NCI-H2081 (cell line): ENCODE measurements at places on chromosomes 1 and 21.

DNA sequence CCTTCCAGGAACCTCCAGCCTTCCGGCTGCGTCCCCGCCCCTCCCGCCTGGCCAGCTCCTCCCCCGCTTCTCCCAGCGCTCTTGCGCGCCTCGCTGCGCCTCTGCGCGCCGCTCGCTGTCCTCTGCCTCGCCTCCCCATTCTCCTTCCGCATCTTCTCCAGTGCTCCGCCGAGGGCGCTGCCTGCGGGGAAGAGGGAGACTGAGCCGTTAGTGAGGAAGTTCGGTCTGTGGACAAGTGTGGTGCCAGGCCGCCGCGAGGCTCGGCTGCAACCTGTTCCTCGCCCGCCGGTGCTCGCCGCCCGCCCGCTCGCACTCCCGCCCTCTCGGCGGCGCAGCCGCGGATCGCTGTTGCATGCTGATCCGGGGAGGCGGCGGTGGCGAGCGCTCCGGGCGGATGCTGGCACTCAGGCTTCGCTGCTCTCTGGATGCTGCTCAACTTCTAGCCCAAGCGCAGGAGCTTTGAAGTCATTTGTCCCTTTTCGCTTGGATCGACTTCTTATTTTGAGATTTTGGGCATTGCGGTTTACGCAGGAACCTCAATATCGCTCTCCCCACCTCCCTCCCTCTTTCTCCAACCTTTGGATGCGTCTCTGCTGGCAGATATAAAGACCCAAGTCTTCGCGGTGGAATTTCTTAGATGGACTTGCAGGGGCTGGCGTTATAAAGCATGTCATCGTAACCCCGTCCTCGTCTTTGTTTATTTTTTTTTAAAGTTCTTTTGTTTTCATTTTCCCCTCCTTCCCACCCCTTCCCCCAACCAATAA, 614 bp upstream of the CACNA1E start:
- peak; percentile 59 for DNase-seq

- no peak for DNase-seq
Measured at GRCh38 chr1:47942240-47942629, 55.0 kb downstream of the TRABD2B start.

GRCh38 chr1:77832901-77833300, 53.5 kb downstream of the MIGA1 start:
- DNase-seq, result no peak

DNA sequence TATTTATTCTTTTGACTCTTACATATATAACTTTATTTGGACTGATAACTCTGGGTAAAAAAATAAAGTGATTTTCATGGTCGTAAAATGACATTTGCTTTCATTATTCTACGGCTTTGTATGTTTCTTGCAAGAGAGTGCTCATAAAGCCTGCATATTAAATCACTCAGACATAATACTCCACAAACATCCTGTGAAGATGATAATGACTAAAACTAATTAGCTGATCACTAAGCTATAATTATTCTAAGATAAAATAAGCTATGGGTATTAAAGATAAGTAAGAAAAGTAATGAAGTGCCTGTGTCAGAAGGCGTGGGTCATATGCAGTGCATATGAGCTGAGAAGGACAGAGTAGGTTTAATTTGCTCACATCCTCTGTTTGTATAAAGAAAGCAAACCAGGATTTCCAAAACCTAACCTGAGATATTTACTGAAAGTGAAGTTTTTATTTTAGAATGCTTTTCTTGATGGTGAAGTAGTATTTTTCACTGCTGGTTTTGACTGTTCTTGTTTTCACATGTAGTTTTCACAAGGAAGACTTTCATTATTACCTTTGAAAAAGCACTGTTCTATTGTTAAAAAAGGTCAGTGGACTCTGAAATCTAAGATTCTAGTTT, 278.8 kb downstream of the AMY1C start:
- peak; percentile 7 for DNase-seq

- no peak for DNase-seq
Measured at GRCh38 chr1:160112357-160112756, 3.2 kb upstream of the ATP1A2 start.

GRCh38 chr1:116330846-116331245, 42.2 kb upstream of the ATP1A1 start:
- DNase-seq, result no peak

GRCh38 chr1:166980383-166980782, 5.0 kb upstream of the ILDR2 start:
- peak; percentile 41 for DNase-seq

DNA sequence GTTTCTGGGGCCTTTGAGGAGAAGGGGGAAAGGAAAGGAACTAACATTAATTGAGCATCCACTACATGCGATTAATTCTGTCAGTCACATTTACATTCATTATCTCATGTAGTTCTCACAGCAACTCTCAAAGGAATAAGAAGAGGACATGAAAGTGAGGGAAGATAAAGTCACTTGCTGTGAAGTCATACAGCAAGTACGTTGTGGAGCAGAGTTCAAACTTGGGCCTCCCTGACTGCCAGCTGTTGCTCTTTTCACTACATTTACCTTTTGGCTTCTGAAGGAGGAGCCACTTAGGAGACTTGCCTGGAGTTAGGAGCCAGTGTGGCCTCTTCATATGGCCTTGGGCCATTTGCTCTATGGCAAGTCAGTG, 6.2 kb downstream of the ZNF691 start:
- no peak for DNase-seq

GRCh38 chr1:119387858-119388257, 19.3 kb downstream of the HAO2 start:
- DNase-seq, result no peak

GRCh38 chr1:184302346-184302745, 84.5 kb upstream of the C1orf21 start:
- no peak for DNase-seq

DNA sequence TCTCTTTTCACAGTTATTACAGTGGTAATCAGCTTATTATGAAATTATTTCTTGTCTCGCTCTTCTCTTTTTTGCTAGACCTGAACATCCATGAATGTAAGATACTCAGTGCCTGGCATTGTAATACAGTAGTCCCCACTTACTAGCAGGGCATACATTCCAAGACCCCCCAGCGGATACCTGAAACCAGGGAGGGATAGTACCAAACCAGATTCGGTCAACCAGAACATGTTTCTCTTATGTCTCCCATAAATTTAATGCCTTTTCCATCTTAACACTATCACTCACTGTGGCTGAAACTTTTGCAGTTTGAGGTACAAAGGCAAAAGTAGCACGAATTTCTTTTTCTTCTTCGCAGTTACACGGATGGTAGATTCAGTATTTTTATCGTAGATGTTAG, 24.6 kb upstream of the B3GALT2 start:
- no peak for DNase-seq

DNA sequence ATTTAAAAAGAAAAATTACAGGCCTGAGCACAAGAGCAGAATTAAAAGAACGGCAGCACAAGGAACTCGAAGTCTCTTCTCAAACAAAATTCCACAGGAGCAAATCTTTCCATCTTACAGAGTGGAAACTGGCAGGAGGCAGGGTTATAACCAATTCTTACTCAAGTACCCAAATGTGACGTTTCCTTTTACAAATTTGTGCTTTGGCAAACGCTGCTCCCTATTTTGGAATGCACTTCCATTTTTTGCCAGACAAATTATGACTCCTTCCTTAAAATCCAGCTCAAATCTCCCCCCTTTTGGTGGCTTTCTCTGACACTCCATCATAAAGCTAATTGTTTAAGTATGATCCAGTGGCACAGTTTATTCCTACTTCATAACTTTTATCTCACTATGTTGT, 7.8 kb downstream of the ERI3 start:
- no peak for DNase-seq

DNA sequence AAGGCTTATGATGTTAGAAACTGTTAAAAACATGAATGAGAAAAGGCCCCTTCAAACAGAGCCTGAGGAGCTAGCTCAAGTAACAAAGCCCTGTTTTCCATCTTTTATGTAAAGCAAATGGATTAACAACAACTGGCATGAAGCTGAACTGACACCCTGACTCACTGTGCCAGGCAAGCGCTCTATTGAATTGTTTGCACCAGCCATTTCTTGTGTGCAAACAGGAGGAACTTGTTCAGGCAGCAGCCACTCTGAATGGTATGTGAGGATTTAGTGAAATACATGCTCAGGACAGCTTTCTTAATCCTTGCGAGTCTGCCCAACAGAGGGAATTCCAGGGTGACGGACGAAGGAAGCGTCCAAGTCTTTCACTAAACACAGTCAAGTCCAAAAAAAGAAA, 291.1 kb upstream of the ADGRL2 start:
- no peak for DNase-seq

- no peak for DNase-seq
Measured at GRCh38 chr21:30463713-30464112, 16.5 kb downstream of the KRTAP19-1 start.

- no peak for DNase-seq
Measured at GRCh38 chr1:91679446-91679845, 178.8 kb downstream of the CDC7 start.

DNA sequence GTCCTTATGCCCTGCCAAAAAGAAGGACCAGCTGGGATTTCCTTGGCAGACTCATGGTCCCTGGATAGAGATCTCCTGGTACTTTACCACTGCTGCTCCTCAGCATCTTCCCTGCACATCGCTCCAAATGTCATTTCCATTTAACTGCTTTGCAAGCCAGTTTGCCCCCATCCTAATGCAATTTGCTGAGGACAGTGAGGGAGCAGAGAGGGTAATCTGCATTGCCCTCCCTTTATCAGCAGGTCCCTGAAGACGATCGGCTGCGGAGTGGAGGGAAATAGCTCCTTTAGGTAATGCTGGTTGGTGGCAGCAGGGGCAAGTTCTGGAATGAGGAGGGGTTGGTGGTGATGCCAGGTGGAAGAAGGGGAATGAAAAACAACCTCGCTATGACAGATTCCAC, 2.7 kb downstream of the PLXNA2 start:
- no peak for DNase-seq

DNA sequence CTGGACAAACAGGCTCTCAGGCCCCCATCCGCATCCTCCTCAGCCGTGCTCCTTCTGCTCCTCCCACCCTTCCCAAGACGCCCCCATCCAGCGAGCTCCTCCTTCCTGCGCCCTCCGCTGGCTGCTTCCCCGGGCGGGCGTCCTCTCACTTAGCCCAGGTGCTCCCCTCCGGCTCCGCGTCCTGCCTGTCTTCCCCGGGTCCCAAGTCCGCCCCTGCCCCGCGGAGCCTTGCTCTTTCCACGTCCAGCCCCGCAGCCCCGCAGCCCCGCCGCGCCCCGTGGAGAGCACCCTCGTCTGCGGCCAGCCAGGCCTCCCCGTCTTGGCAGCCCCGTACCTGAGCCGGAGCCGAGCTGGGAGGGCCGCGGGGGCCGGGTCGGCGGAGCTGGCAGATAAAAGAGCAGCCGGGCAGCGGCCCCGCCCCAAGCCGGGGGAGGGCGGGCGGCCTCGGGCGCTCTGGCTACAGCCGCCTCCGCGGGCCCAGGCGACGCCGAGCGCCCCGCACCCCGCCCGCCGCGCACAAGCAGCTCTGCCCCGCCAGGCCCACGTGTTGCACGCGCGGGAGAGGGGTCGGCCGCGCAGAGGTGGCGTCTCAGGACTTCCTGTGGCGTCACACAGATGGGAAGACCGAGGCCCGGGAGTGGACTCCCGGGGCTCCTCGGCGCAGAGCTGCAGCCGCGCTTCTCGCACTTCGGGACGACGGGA, at the start of gene PAQR7:
Gene PAQR7 (minus strand): TSS at position 555 of the 702 bp plus-strand sequence. CDS start 11,869 bp downstream, outside the sequence.
- DNase-seq, result peak; percentile 63

GRCh38 chr1:30618335-30618747, 105.0 kb downstream of the MATN1 start:
- no peak for DNase-seq

- peak; percentile 91 for DNase-seq
Measured at GRCh38 chr1:201506557-201507359, at the start of gene CSRP1. Gene CSRP1 (minus strand): TSS chr1:201507123. CDS start chr1:201496303, 10,820 bp downstream.

DNA sequence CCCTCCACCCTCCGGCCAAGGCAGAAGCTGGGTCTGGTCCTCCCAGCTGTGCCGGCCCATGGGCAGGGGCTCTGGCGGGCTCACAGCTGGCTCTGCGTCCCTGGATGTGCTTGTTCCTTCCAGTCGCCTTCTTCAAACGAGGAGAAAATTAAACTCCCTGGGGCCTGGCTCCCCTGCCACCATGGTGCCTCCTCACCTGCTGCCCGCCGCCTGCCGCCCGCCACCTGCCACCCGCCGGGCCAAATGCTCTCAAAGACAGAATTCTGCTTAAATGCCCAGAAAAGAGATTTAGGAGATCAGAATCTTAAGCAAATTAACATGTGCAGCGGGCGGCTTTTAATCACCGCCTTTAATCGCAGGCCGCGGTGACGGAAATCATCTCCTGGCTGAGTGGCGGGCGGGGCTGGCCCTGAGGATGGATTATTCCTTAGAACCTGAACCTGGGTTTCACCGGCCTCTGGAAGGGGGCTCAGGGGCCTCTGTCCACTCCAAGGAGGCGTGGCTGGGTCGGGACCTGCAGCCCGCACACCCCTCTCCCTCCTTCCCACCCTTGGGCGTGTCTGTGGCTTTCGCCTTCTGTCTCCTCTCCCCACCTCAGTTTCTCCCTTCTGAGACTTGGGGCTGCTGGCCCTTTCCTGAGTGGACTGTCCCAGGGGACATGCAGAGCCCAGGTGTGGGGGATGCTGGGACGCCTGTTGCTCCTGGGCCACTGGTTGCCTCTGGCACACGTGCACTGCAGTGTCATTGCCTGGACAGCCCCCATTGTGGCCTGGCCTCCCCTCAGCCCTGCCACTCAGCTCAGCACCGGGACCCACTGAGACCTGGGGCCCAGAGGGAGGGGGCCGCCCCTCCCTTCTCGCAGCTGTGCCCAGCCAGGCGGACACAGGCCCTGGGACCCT, 10.5 kb upstream of the PLCH2 start:
- DNase-seq, result peak; percentile 26

GRCh38 chr1:242870966-242871365, 346.5 kb upstream of the PLD5 start:
- no peak for DNase-seq

DNA sequence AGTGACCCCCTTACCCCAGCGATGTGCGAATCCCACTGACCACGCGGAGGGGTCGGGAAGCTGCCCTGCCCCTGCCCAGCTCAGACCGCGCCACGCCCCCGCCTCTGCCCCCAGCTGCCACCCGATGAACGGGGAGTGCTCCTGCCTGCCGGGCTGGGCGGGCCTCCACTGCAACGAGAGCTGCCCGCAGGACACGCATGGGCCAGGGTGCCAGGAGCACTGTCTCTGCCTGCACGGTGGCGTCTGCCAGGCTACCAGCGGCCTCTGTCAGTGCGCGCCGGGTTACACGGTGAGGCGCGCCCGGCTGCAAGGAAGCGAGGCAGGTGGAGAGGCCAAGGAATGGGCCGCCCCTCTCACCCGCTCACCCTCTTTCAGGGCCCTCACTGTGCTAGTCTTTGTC, 11.9 kb upstream of the LRRC71 start:
- DNase-seq, result no peak

GRCh38 chr1:36303650-36304360, 2.4 kb upstream of the SH3D21 start:
- no peak for DNase-seq

- DNase-seq, result peak; percentile 58
Measured at GRCh38 chr1:39102537-39103327, 76.6 kb downstream of the NDUFS5 start.

- DNase-seq, result no peak
Measured at GRCh38 chr21:29669416-29669815, 270.4 kb downstream of the GRIK1 start.

DNA sequence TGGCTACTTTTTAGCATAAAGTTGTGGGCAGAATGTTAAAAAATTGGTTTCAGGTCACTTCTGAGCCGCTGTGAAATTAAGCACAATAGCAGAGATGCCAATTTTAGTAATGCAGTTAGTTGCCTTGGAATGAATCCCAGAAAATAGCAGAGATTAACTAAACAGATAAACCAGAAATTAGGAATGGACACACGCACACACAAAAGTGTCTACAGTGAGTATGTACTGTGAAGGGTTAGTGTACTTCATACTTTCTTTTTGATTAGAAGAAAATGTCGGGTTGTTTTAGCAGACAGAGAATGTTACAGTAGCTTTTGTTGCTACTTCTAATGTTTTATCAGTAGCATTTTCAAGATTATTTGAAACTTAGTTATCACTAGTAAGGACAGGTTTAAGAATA, 106.7 kb downstream of the LEPR start:
- peak; percentile 48 for DNase-seq
